Thymus (tissue), 14 donors: ENCODE measurements at places on chromosomes 6 and 20.

GRCh38 chr20:62298577-62299249 is 4.1 kb upstream of the ADRM1 start:
- no peak overlapping the region for H3K27ac ChIP-seq
- no peak overlapping the region for H3K4me3 ChIP-seq
- no peaks in the 10 kb centered on the region for H3K27me3 ChIP-seq

- no peak for DNase-seq
- peak within 1 kb of the TSS; percentile 67 for H3K4me3 ChIP-seq
- H3K4me1 ChIP-seq = peaks cover 16% of the 10 kb centered on the region
- no peak within 1 kb of the TSS for H3K27ac ChIP-seq
- peaks cover 14% of the 10 kb centered on the region for H3K36me3 ChIP-seq
Measured at GRCh38 chr6:43455531-43456428, at the start of gene DLK2. Gene DLK2, minus strand, starts transcription at chr6:43455548. Its CDS starts 723 bp downstream, at chr6:43454825.

DNA sequence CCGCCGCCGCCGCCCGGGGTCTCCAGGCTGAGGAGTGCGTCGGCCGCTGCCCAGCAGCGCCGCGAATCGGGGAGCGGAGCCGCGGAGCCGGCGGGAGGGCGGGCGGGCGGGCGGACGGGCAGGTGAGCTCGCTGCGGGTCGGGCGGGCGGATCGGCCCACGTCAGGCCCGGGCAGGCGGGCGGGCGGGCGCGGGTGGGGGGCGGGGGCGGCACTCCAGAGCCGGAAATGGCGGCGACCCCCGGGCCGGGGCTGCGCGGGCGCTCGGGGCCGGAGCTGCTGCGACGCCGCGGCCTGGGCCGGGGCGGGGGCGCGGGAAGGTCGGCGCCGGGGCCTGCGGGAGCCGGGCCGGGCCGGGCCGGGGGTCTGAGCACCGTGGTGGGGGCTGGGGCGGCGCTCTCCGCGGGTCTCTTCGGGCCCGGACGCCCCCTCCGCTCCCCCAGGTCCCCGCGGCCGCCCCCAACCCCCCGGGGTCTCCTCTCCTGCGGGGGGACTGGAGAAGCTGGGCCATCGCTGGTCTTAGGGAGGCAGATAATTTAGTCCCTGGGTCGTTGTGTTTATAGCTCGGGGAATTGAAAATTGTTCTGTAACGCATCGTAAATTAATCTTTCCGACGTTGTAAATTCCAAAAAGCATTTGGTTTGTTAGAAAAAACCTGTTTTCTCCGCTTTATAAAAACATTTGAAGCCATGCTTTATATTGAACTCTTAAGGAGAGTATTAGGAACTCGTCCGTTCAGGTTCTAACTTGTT is 451 bp downstream of the DNAJC5 start:
- H3K36me3 ChIP-seq = peaks cover 24% of the 10 kb centered on the region
- H3K4me1 ChIP-seq = peaks cover 20% of the 10 kb centered on the region
- DNase-seq = no peak
- H3K27ac ChIP-seq = peak overlapping the region; percentile 83

DNA sequence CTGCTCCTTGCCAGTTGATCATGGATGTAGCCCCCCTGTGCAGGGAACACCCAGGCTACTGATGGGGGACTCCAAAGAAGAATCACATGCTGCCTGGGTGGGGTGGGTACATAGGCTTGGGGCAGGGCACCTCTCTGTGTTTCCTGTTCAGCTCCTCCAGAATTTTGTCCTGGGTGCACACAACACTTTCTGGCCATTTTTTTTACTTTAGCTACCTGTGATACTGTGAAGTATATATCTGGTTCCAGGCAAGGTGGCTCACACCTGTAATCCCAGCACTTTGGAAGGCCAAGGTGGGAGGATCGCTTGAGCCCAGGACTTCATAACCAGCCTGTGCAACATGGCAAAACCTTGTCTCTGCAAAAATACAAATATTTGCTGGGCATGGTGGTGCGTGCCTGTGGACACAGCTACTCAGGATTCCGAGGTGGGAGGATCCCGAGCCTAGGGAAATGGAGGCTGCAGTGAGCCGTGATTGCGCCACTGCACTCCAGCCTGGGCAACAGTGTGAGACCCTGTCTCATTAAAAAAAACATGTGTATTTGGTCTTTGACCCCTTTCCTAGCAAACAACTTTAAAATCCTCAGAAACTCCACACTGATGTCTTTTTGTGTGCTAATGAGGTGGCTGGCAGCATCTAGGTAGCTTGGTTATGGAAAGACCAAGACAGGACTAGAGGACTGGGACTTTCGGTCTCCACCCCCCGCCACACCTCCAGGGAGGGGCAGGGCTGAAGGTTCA is 14.1 kb downstream of the SLC4A11 start:
- no peak overlapping the region for H3K27ac ChIP-seq
- no peaks in the 10 kb centered on the region for H3K27me3 ChIP-seq
- H3K4me3 ChIP-seq = no peak overlapping the region
- DNase-seq = no peak
- H3K36me3 ChIP-seq = peaks cover 23% of the 10 kb centered on the region
- peaks cover 43% of the 10 kb centered on the region for H3K4me1 ChIP-seq

DNA sequence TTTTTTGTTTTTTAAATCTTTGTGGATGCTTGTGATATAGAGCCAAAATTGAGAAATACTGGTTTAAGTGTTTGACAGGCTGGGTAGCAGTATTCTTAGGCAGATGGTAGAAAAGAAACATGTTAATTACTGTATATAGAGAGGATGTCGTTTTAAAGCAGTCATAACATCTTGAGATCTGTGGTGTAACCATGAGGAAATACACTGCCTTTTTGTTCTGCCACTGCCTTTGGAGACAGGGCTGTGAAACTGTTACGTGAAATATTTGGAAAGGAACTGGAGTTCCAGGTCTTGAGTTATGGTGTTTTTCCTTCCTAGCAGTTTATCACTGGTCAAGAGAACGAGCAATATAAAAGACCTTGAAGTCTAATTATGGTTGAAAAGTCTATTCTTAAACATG is 19.5 kb downstream of the STXBP5 start:
- peaks cover under 1% of the 10 kb centered on the region for H3K36me3 ChIP-seq
- no peaks in the 10 kb centered on the region for H3K4me1 ChIP-seq
- H3K27me3 ChIP-seq = no peaks in the 10 kb centered on the region
- DNase-seq = no peak
- no peak overlapping the region for H3K4me3 ChIP-seq

DNA sequence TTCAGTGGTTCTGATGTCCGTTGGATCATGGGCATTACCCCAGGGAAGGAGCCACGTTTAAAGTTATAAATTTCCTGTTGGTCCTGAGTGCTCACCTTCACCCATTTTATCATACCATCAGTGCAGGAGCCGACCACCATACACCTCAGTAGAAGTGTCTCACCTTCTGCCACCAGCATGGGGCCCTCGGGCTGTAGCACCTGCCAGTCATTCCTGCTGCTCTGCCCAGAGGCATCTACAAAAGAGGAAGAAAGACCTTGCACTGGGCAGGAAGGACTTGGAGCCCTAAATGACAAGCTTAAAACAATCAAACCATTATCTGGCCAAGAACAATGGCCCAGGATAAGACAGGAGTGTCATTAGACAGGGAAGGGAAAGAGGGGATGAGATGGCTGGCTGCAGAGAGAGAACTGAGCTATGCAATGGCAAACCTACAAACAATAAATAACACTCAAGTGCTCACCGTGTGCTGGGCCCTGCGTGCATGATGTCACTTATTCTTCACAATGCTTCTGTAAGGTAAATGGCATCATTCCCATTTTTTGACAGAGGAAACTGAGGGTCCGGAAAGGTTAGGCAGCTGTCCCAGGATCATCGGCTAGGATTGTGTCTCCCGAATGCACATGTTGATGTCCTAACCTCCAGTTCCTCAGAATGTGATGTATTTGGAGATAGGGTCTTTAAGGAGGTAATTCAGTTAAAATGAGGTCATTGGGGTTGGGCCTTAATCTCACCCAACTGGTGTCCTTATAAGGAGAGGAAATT is 11.2 kb downstream of the SIRPB2 start:
- no peaks in the 10 kb centered on the region for H3K27me3 ChIP-seq
- no peak for DNase-seq
- H3K4me3 ChIP-seq = no peak overlapping the region
- H3K36me3 ChIP-seq = no peaks in the 10 kb centered on the region

DNA sequence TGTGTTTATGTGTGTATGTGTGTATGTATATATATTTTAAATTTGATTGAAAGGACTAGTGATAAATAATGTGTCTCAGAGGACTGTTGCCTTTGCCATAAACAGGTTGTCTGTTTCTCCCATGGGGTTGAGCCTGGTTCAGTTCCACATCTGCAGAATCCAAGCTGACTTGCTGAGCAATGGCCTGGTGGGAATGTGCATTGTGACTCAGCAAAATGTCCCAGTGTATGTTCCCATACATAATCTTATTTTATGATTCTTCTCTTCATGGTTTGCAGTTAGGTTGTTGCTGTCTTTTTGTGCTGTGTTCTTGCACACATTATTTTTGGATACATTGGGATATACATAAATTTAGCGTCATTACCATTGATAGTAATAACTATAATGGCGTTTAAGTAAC is 115.6 kb upstream of the SLC24A3 start:
- no peak for DNase-seq
- H3K27me3 ChIP-seq = no peaks in the 10 kb centered on the region
- H3K36me3 ChIP-seq = no peaks in the 10 kb centered on the region
- no peak overlapping the region for H3K27ac ChIP-seq

DNA sequence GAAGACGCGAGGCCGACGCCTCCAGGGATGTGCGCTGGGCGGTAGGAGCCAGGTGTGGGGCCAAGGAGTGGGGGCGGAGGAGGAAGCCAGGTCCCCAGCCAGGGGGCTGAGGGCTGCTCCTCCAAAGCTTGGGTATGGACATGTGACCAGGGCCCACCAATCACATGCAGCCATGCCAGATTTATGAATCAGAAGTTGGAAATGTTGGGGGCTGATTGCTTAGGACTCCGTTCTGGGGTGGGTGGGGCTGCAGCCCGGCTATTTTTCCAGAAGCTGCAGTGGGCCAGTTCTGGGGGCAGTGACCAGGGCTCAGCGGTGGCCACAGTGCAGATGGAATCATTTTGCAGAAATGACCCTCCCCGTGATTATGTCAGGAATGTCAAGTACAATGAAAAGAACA is 96.0 kb downstream of the CEBPB start:
- no peaks in the 10 kb centered on the region for H3K27me3 ChIP-seq
- no peak for DNase-seq
- H3K27ac ChIP-seq = no peak overlapping the region
- no peak overlapping the region for H3K4me3 ChIP-seq

GRCh38 chr20:2756056-2756611 is 44.3 kb downstream of the CPXM1 start:
- DNase-seq = no peak
- no peak overlapping the region for H3K4me3 ChIP-seq
- H3K4me1 ChIP-seq = peaks cover 17% of the 10 kb centered on the region
- H3K27me3 ChIP-seq = peaks cover 70% of the 10 kb centered on the region

DNA sequence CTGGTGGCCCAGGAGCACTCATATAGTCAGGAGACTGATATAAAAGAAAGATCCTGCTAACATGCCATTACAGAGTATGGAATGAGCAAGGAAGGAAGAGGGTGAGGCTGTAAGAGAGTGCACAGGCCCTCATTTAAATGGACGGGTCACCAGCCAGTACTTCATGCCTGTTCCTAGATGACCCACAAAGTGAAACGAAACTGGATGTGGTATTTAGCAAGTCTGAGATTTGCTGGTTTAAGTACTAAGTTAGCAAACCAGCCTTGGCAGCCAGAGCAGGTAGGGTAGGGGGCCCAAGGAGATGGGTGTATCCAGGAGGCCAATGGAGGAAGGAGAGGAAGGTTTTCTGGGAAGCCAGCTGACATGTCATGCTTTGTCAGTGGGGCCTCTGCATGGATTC is 15.9 kb downstream of the NT5E start:
- no peaks in the 10 kb centered on the region for H3K27me3 ChIP-seq
- no peak overlapping the region for H3K4me3 ChIP-seq
- no peak for DNase-seq
- no peaks in the 10 kb centered on the region for H3K36me3 ChIP-seq
- no peak overlapping the region for H3K27ac ChIP-seq

DNA sequence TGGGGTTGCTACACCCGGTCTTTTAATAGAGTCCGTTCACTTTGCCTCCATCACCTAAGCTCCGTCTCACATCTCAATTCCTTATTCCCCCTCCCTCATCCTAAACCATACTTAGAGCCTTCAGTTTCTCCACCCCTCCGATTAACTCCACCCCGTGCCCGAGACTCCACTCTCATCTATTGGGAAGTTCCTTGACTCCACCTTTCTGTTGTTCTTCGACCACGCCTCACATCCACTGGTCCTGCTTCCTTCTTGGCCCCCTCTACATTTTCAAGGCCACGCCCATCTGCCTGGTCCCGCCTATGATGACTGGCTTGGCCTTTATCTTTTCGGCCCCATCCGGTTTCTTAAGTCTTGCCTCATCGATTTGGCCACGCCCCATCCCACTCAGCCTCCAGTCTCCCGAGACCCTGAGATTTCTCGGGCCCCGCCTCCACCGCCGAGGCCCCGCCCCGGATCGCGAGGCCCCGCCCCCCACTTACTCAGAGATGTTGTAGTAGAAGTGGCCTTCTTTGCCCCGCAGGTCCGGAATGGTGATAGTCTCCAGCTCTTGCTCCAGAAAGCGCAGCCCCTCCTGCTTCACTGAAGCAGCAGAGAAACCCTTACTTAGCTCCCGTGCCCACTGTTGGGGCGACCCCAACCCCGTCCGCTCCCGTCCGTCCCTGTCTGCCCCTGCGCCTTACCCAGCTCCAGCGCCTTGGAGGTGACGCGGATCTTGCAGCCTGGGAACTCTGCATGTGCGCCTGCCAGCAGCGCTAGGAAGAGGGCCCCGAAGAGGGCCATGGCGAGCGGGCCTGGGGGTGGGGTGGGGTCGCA is 1.1 kb downstream of the PLTP start:
- H3K27me3 ChIP-seq = peaks cover 12% of the 10 kb centered on the region
- H3K27ac ChIP-seq = peak overlapping the region; percentile 55
- H3K36me3 ChIP-seq = peaks cover 5% of the 10 kb centered on the region
- DNase-seq = peak; percentile 80
- H3K4me3 ChIP-seq = peak overlapping the region; percentile 32
- H3K4me1 ChIP-seq = peaks cover 31% of the 10 kb centered on the region

- no peak overlapping the region for H3K27ac ChIP-seq
- H3K36me3 ChIP-seq = no peaks in the 10 kb centered on the region
- H3K4me1 ChIP-seq = no peaks in the 10 kb centered on the region
Measured at GRCh38 chr6:72809746-72810379, 188.0 kb downstream of the KCNQ5 start.

GRCh38 chr20:21534453-21534852 is 20.6 kb upstream of the NKX2-2 start:
- H3K36me3 ChIP-seq = no peaks in the 10 kb centered on the region
- no peaks in the 10 kb centered on the region for H3K4me1 ChIP-seq
- H3K27ac ChIP-seq = no peak overlapping the region
- no peak for DNase-seq

DNA sequence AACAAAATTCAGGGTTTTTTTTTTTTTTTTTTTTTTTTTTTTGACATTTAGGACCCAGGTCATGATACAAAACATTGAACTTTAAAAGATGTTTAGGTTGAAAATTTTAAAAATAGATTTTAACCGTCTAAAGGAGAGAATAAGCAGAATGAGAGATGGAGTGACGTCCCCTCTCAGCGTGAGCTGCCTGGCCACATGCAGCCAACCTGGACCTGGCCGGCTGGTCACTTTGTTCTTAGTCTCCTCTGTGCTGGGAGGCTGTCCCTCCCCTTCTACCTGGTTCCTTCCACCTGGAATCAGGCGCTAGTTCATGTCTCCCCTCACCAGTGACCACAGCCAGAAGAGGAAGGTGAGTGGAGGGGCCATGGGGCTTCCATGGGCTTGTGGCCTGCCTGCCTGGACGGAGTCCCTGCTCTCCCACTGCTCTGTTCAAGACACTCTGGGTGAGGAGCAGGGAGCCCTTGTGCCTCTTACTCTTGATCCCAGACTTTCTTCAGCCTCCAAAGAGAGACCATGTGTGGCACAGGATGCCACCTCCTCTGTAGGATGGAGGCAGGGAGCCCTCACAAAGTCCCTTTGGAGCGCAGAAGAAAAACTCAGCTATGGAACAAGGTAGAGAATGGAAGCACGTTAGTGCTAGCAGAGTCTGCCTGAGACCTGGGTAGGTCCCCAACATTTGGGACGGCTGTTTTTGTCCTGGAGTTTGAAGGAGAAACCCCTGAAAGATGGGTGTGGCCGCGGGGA is 31.7 kb downstream of the IRF4 start:
- DNase-seq = no peak
- no peaks in the 10 kb centered on the region for H3K4me1 ChIP-seq
- H3K36me3 ChIP-seq = no peaks in the 10 kb centered on the region
